ENCODE measurements at places on chromosomes 4 and X. TPM values are rescaled to one million over a fixed set of nuclear protein-coding genes. Genes with fewer than 3 reads are reported as not detected.

GRCh38 chr4:142427456-142427855 lies 418.6 kb downstream of the INPP4B start:
- no peak for DNase-seq

DNA sequence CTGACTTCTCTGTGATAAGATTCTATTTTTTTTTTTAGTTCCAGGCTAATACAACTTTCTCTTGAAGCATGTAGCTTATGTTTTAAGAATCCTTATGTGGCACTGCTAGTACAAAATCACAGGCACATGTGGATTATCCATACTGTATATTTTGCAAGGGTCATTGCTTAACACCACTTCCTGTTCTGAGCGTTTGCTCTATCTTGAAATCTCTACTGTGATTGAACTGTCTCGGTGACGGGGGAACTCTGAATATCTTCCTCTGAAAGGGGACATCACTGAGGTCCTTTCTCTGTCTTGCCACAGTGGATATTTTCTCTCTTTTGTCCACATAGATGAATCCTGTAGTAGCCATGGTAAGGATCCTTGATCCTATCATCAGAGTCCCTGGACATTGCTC lies 2.1 kb upstream of the WFS1 start:
- DNase-seq, result no peak

DNA sequence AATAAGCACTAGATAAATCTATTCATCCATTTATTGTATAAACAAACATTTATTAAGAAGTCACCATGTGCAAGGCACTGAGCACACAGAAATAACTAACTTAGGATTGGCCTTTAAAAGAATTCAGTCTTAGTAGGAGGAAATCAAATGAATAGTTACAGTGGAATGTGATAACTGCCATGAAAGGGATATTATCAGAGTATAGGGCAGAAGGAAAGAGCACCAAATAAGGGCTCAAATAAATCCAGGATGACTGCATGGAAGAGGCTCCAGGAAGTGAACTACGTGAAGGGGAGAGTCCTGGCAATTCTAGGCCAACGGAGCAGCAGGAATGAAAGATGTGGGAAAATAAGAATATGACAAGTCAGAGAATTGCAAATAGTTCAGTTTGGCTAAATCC lies 406.0 kb downstream of the INPP4B start:
- no peak for DNase-seq

- DNase-seq, result no peak
Observed at GRCh38 chr4:167079762-167080161, 154.5 kb downstream of the SPOCK3 start.

DNA sequence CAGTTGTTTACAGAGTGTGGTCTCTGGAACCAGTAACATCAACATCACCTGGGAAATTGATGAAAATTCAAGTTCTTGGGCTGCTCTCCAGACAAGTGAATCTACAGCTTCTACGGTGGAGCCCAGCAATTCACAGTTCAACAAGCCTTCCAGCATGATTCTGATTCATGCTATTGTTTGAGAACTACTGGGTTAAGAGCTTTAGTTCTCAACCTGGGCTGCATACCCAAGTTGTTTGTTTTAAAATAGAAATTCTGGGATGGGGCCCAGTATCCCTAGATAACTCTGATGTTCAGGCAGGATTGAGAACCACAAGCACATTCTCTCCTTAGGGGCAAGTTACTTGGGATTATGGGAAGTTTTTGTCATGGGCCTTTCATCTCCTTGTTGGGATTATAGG lies 37.9 kb upstream of the PGK1 start:
- DNase-seq, result no peak

GRCh38 chrX:111778591-111778990 lies 97.4 kb upstream of the TRPC5OS start:
- no peak for DNase-seq

DNA sequence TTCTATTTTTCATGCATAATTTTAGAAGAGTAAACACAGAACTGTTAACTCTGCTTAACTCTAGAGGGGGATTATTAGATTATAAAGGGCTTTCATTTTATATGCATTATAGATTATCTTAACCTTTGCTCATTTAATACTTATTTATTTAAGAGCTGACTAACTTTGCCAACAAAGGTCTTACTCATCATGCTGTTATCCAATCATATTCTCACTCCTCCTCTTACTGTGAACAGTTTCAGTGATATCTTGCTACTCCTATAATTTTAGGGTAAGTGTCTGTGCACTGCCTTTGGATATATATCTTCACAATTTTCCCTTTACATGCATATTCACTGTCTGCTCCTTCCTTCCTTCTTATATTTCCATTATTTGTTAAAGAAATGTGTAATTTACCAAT lies 1814.9 kb downstream of the STIM2 start:
- no peak for DNase-seq

- DNase-seq, result no peak
Observed at GRCh38 chr4:4750187-4750586, 109.3 kb upstream of the MSX1 start.

DNA sequence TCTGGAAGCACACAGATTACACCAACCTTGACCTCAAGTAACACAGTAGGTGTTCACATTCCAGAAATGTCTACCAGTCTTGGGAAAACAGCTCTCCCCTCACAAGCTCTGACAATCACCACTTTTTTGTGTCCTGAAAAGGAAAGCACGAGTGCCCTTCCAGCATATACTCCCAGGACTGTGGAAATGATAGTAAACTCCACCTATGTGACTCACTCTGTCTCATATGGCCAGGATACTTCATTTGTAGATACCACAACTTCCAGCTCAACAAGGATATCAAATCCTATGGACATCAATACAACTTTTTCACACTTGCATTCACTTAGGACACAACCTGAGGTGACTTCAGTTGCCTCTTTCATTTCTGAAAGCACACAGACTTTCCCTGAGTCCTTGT lies 46.9 kb downstream of the ADGRG4 start:
- no peak for DNase-seq

GRCh38 chr4:144213371-144213770 lies 72.9 kb upstream of the GYPA start:
- no peak for DNase-seq

RAB41 gene
- not detected for total RNA-seq

POF1B gene
- 11.9 TPM for total RNA-seq

GALNTL6 gene
- 0.20 TPM for total RNA-seq

Data from NCI-H460 (cell line).